Activated CD4-positive, CD25-positive, alpha-beta regulatory T cell (primary cell): ENCODE measurements at places on chromosomes 7 and 10.

DNA sequence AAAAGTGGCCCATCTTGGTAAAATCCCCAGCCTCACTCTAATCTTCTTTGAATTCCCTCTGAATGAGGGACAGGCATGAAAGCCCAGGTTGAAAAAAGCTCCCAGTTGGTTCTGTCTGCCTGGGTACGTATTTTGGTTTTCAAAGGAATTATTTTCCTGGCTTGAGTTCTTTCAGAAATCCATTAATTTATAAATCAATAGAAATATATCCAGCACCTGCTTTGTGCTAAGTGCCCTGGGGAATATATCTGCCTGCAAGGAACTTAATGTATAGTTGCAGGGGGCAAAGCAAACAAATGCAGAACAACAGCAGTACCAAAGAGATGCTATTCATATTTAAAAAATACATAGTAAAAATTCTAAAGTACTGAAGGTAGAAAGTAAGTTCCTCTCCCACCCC lies 362.7 kb downstream of the REEP3 start:
- no peak for DNase-seq

DNA sequence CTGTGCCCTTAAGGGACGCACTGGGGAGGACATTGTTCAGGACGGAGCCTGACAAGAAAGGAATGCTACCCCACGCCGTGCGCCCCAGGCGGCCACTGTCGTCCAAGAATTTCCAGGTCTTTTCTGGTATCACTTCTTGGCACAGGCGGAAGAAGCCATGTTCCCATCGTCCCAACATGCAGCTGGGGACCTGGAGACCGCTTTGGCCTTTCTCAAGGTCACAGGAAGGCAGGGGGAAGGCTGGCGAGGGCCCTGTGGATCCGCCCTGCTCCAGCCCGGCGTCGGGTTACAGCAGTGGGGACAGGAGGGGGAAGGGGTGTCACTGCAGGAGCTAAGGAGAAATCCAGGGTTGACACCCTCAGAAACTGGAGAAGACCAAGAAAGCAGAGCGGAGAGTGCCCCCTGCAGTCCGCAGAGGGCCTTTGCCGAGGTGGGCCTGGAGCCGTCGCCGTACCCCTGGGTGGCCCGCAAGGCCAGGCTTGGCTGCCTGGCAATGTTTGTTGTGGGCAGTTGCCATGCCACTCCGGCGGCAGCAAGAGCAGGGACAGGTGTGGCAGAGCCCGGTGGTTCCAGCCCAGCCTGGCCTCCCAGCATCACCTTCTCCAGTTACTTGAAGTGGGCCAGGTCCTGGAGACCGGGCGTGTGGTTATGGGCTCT lies 104.1 kb downstream of the LHPP start:
- no peak for DNase-seq

GRCh38 chr7:102184303-102184702 lies 102.4 kb upstream of the SH2B2 start:
- DNase-seq, result no peak

DNA sequence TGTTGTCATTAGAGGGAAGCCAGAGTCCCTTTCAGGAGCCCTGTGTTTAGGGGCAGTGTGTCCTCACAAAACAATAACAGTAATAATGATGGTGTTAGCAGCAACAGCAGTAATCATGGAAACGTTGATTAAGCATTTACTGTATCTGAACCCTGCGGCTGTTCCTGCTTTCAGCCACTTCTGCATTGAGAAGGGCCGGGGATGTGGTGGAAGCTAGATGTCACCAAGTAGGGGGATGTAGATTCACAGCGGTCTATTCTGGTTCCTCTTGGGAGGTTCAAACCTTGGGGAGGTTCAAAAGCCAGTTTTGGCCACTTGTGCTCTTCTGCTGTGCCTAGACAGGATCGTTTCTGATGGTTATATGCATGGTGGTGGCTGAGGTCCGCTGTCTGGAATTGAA lies 44.8 kb downstream of the PRPF18 start:
- no peak for DNase-seq

DNA sequence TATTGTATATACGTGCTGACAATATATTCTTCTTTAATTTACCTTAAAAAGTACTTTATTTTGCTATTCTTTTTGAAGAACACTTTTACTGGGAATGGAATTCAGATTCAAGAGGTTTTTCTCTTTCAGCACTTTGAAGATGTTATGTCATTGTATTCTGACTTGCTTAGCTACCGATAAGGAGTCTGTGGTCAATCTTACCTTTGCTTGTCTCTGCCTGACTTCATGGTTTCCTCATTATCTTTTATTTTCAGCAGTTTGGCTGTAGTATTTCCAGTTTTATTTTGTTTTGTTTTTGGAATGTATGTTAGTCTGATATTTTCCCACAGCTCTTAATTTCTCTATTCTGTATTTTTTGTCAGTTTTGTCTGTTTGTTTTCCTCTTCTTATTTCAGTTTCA lies 187.9 kb upstream of the SMIM30 start:
- DNase-seq, result no peak

GRCh38 chr10:88531392-88532052 lies 51.6 kb downstream of the RNLS start:
- no peak for DNase-seq

- no peak for DNase-seq
Observed at GRCh38 chr7:116501425-116502167, 2.1 kb downstream of the CAV2 start.

GRCh38 chr7:9962742-9963141 lies 1010.9 kb upstream of the PHF14 start:
- no peak for DNase-seq

DNA sequence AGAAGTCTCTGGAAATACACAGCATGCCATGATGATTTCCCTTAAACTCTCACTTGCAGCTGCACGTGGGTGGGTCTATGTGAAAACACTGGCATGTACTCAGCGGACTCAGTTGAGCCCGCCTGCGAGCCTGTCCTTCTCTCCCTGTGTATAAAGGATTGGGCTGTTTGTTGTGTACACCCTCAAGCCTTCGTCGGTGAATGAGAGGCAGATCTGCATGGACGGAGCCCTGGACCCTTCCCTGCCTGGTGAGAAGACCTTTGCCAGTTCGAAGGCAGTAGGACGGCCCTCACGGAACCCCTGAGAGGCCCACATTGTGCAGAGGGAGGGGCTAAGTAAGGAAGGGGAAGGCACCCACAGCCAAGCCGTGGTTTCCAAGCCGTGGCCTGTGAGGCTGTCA lies 121.2 kb downstream of the WDFY4 start:
- DNase-seq, result no peak

- DNase-seq, result no peak
Observed at GRCh38 chr7:156666368-156667109, 26.0 kb downstream of the RNF32 start.

GRCh38 chr7:45573204-45573603 lies 964 bp upstream of the ADCY1 start:
- no peak for DNase-seq

DNA sequence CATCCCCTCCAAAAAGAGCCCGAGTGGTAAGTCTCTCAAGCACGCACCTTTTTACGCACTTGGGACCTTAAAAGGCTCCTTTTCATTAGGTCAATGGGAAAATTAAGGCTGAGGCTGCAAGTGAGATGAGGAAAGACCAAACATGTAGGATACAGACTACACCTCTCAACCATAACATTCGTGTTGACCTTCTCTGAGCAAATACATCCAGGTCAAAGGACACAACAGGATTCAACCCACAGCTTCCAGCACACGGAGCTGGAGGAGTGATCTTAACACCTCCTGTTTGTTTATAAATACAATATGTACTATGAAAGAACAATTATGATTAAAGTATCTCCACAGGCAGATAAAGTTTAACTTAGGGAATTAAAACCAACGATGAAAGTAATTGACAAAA lies 9.7 kb downstream of the SFMBT2 start:
- DNase-seq, result no peak

GRCh38 chr7:108114117-108114841 lies 15.9 kb downstream of the LAMB4 start:
- DNase-seq, result no peak

GRCh38 chr10:63719226-63719856 lies 198.1 kb downstream of the REEP3 start:
- DNase-seq, result no peak

GRCh38 chr10:54843085-54843646 lies 42.1 kb upstream of the PCDH15 start:
- DNase-seq, result no peak

DNA sequence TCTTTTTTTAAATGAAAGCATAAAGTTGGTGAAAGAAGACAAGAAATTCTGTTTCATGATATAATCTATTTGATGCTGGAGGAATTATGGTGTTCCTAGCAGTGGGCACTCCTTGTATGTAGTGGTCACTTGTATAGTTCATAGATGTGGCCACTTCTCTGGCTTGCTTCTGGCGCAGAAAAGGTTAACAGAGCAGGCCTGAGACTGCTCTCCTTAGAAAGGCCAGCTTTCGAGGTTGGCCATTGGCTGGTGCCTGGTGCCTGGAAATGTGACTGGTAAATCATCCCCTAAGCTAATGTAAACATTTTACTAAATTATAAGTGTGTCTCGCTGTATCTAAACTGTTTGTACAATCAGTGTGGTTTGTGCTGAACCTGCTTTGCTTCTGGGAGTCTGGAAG lies 276.1 kb downstream of the PHTF2 start:
- DNase-seq, result no peak

DNA sequence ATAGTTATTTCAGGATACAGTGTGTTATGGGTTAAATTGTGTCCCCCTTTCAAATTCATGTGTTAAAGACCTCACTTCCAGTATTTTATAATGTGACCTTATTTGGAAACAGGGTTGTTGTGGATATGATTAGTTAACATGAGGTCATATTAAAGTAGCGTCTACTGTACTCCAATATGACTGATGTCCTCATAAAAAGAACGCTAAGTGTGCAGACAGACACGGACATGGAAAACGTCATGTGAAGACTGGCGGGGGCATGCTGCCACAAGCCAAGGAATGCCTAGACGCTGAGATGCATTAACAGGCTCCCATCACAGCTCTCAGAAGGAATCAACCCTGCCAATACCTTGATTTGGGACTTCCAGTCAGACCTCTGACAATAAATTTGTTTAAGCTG lies 1.5 kb upstream of the WDR37 start:
- no peak for DNase-seq

GRCh38 chr10:112801004-112801403 lies 149.0 kb upstream of the TCF7L2 start:
- DNase-seq, result no peak

DNA sequence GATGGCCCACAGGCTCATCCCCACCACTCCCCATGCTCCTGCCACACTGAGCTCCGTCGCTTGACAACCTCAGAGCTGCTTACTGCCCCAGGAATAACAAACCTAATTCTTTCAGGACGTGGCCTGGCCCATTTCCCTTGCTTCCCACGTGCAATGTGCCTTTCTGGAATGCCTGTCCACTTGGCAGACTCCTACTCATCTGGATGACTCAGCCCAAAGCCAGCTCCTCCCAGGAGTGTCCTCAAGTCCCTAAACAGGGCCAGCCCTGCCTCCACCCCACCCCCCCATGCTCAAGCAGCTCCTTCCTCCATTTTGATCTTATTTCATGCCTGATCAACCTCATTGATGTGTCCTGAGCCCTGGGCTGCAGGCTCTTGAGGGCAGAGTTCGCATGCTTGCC lies 164.9 kb upstream of the RNF32 start:
- DNase-seq, result no peak

GRCh38 chr10:130746311-130746710 lies 565.2 kb downstream of the TCERG1L start:
- no peak for DNase-seq

GRCh38 chr10:14397066-14397465 lies 66.3 kb upstream of the FRMD4A start:
- DNase-seq, result no peak

- no peak for DNase-seq
Observed at GRCh38 chr7:19899529-19899928, 126.1 kb upstream of the TMEM196 start.

DNA sequence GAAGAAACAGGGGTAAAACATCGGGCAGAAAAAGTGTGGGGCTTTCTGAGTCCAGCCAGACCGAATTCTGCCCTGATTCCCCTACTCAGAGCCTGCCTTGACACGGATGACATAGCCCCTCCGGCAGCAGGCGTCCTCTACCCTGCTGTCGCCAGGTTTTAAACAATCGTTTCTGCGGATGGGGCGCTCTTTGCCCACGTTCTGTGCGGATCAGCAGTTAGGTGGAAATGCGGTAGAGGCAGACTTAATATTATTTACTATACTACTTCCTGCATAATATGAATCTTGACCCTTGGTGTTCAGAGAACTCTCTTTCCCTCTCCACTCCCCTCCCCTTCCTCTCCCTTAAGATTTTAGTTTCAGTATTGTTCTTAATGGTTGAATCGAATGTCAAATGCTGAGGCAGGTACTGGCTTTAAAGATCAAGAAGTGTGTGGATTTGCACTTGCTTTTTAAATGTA lies 2.4 kb downstream of the GATA3 start:
- DNase-seq, result no peak

- no peak for DNase-seq
Observed at GRCh38 chr10:102704915-102705314, 9.3 kb downstream of the ARL3 start.

DNA sequence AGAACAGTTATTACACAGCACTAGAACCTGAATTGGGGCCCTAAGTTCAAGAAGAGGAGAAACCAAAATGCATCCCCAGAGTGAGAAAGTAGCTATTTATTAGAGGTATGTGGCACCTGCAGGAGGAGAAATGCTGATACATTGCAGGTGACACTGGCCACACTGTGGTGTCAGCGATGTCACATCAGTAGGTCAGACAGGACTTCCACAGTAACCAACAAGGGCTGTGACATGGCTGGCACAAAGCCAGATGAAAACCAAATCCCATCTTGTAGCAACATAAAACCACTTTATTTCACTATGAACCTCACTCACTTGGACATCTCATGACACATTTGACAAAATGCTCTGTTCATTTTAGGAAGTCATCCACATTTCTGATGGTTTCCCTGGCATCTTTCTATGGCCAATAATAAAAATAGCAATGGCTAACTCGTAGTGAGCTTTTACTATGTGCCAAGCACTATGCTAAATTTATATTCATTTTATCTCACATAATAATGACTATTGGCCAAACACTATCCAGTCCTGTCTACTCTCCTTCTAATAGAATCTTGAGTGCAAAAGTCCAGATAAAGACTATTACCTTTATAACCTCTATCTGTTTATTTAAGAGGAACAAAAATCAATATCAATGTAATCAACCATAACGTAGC lies 154.2 kb downstream of the TSPAN12 start:
- DNase-seq, result no peak

GRCh38 chr10:110326351-110327032 lies 21.8 kb upstream of the SMNDC1 start:
- no peak for DNase-seq
